Activated gamma-delta T cell (primary cell): ENCODE measurements at places on chromosomes 1 and 21.

GRCh38 chr1:1421907-1422464 lies 910 bp upstream of the ANKRD65 start:
- DNase-seq, result no peak

DNA sequence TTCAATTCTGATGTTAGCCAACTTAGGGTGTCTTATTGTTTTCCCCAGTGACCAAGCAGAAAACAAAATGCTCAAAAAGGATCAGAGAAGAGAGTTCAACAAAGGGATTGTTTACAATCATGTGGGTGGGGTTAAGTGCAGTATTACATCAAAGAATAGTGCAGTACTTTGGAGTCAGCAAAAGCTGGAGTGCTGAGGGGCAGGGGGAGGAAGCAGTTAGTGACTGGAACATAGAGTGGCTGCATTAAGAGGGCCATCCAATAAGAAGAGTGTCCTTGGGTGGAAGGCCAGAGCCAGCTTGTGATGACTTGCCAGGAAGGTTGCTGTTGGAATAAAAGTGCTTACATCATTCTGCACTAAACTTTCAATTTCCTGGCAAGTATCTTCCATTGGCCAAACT lies 175.5 kb downstream of the CYYR1 start:
- no peak for DNase-seq

GRCh38 chr1:2303016-2303775 lies 75.1 kb downstream of the SKI start:
- DNase-seq, result no peak

DNA sequence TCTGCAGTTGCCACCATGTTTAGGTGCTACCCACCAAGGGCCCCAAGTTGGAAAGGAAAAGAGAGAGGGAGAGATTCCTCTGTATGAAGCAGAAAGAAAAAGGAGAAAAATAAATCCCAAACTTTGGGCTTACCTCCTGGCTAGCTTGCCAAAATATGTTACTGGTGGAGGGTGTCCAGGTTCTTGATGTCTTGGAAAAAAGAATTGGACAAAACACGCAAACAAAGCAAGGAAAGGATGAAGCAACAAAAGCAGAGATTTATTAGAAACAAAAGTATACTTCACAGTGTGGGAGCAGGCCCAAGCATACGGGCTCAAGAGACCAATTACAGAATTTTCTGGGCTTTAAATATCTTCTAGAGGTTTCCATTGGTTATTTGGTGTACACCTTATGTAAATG lies 204.5 kb upstream of the LRRC7 start:
- no peak for DNase-seq

DNA sequence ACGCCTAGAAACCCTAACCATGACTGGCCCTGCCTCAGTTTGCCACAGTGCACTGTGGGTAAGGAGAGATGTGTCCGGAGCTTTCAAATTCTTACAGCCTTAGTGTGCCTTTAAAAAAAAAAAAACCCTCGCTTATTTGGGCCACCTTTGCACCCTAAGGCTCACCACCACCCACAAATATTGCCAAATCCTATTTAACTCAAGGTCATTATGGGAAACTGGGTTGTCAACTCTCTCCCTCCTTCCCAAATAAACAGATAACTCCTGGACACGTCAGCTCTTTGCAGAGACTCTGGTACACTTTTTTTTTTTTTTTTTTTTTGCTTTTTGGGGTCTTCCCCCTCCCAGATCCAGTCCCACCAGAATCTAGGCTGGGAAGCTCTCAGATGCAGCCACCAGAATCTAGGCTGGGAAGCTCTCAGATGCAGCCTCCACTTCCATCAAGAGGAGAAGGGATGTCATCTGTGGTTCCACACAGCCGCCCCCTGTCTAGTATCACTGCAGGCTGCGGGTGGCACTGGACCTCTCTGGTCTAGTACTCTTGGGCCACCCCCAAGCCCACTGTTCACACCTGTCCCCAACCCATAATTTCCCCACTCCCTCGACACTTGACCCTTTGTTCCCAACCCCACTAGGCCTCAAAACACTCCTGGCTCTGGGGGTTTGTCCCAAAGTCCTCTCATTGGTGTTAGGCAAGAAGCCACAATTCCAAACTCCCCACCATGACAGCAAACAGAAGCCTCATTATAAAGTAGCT lies 3.4 kb downstream of the DHRS3 start:
- DNase-seq, result no peak
